ENCODE measurements at places on chromosomes 3 and 15.
A peak's percentile ranks its signal among the peaks of the same experiment; 100 is the strongest.

GRCh38 chr15:84782346-84782745 is 34.0 kb downstream of the ZNF592 start:
- no peak for DNase-seq

DNA sequence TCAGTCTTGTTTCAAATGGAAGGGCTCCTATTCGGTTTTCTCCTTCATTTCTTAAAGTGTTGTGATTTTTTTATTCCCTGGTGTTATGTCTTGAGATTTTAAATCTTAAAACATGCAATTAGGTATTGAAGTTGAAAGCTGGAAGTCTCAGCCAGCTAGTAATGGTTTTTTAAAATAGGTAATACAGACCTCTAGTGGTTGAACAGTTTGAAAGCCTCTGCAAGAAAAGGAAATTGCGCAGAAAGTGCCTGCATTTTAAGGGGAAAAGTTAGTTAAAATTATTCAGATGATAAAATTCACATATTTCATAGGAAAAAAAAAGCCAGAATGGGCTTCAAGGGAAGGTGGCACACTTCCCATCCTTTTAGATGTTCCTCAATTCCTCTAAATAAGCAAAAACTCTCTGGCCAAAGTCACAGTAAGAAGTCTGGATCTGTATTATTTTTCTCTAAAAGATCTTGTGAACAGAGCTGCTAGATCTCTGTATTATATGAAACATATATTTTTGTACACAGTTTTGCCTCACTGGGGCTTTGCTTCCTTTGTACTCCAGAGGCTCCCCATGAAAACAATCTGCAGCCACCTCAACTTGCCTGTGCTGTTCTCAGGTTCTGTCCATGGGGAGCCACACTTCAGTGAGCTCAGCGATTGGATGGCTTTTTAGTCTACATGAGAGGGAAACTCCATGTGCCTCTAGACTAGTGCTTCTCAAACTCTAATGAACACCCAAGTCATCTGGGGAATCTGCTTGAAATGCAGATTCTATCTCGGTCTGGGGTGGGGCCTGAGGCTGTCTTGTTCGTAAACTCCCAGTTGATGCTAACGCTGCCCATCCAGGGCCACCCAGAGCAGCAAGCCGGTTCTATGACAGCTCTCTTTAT is 21.5 kb downstream of the AGTR1 start:
- peak; percentile 14 for DNase-seq

DNA sequence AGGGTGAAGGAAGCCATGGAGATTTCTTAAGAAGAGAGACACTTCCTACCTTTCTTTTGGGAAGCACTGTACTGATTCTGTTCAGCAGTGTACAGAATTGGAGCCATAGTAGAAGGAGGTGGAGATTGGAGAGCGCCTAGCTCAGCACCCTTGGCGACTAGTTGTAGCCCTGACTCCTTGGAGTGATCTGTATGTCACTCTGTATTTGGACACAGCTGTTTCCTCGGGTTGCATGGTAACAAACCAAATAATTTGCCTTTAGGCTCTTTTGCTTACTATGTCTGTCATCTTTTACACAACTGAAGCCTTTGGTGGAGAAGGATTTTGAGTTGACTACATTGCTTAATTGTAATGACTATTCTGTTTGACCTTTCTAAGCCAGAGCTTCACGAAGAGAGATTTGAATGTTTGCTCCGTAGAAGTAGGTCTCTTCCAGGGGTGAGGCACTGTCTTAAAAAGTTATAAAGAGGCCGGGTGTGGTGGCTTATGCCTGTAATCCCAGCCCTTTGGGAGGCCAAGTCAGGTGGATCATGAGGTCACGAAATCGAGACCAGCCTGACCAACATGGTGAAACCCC is 77.1 kb downstream of the AKAP13 start:
- no peak for DNase-seq

DNA sequence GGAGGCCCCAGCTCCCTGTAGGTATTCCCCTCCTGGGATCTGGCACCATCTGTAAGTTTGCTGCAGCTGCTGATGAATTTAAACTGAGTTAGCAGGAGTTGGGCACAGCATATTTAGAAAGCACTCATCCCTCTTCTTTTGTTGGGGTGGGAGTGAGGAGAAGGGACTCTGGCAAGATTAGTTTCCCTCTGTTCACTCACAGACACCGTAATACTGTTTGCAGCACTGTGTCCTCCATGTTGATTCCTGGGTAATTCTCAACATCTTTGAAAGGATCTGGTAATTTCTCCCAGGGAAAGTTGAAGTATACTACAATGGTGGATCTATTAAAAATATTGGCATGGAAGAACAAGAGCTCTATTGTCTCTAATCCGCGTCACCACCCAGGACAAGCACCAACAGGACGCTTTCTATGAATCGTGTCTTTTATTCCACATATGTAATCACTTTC is 173.3 kb downstream of the RBMS3 start:
- DNase-seq: no peak

- DNase-seq: no peak
These were observed 207.5 kb downstream of the CADPS start for GRCh38 chr3:62667714-62668113.

DNA sequence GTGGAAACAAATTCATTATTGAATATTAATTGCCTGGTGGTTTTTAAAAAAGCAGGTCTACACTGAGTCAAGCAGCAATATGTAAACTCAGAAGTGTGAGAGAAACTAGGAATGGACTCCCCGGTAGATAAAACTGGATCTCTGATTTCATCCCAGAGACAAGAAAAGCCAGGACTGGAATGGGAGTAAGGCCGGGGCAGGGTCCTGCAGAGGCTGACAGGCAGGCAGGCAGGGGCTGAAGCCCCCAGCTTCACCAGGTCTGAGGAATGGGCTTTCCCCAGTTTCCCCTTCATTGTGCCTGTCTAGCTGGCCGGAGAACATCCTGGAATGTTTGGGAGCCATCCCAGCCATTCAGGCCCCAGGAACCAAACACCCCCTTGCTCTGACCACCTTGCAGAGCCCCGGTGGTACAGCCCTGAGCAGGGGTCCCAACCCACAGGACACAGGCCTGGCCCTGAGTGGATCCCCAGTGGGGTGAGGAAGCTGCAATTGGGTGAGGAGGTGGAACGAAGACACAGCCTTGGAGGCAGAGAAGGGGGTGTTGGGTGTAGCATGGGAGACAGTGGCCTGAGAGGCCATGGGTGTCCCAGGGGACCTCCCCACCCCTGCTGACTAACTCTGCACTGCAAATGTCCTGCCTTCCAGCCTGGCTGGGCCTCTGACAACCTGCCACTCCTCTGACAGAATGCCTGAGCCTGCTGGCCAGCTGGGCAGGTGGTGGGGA is 31.7 kb upstream of the XYLB start:
- no peak for DNase-seq

GRCh38 chr3:141337523-141337854 is 30.8 kb upstream of the ZBTB38 start:
- peak; percentile 22 for DNase-seq

DNA sequence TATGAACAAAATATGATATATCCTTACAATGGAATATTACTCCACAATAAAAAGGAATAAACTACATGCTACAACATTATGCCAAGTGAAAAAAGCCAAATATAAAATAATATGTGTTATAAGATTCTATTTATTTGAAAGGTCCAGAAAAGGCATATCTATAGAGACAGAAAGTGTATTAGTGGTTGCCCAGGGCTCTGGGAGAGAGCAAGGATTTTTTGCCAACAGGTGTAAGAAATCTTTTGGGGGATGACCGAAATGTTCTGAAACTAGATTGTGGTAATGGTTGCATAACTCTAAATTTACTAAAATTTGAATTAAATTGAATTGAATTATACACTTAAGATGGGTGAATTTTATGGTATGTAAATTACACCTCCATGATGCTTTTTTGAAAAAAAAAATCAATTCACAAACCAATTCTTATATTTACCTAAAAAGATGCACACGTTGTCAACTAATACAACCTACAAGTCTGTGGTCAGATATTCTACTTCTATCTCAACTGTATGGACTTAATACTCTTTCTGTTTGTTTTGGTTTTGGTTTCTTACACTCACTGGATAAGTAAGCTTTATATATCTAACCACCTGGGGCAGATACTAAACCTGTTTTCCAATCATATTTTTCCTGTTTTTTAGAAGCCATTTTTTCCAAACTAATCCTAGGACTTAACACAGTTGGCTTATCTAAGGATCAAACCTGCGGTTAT is 75.8 kb downstream of the FBN1 start:
- DNase-seq: no peak

- no peak for DNase-seq
These were observed 3.9 kb downstream of the ABHD6 start for GRCh38 chr3:58241306-58242044.

GRCh38 chr3:159971311-159971710 is 17.3 kb upstream of the IL12A start:
- no peak for DNase-seq

GRCh38 chr3:62923066-62923465 is 47.9 kb upstream of the CADPS start:
- no peak for DNase-seq

GRCh38 chr15:25862472-25863110 is 536 bp downstream of the ATP10A start:
- no peak for DNase-seq

GRCh38 chr15:74541494-74542165 is 610 bp downstream of the ARID3B start:
- peak; percentile 16 for DNase-seq

GRCh38 chr15:44319385-44319784 is 30.9 kb downstream of the GOLM2 start:
- no peak for DNase-seq

DNA sequence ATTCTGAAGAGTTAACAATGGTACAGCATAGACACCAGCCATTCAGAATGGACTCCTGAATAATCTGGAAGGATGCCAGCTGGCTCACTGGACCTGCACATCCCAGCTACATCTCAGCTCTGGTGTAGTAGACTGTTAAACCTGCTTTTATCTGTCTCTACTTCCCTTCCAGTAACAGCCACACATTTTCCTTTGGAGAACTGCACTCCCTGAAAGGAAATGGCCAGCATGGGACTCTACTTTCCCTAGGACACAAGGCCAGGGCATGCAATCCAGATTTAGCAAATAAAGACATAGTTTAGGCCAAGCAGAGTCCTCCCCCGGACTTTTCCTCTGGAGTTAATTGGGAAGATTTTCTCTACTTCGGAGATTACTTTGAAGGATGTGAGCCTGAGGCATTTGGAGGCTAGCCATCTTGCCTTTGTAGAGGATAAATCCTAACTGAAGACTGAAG is 82.7 kb upstream of the TCF12 start:
- DNase-seq: no peak

DNA sequence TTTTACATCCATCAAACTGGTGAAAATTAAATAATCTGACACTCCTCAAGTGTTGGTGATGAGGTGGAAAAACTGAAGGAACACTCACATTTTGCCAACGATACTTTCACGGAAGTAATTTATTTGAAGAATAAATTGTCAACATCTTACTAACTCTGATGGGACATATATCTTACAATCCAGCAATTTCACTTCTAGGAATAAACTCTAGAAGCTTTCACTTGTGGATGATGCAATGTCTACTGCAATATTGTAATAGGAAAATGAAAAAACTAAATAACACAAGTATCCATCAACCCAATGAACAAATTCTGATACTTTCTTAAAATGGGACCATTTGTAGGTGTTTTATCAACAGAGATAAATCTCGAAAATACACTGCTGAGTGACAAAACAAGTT is 16.2 kb upstream of the LIPC start:
- no peak for DNase-seq

GRCh38 chr15:54506977-54507524 is 528.8 kb downstream of the UNC13C start:
- DNase-seq: no peak

DNA sequence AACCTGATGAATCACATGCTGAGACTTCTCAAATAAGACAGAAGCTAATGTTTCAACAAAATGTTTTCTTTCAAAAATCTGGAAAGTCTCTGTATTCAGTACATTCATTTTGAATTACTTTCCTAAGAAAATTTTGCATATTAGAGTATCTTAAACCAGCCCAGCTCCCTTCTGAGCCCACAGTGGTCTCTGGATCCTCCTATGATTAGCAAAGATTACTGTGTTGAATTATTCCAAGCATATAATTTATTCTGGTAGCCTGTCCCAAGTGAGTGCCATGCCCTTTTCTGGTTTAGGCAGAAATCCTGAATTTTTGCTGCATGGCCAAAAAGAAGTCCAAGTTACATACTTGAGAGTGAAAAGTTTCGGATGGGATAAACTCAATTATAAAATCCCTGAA is 279.0 kb downstream of the CTNNB1 start:
- no peak for DNase-seq

DNA sequence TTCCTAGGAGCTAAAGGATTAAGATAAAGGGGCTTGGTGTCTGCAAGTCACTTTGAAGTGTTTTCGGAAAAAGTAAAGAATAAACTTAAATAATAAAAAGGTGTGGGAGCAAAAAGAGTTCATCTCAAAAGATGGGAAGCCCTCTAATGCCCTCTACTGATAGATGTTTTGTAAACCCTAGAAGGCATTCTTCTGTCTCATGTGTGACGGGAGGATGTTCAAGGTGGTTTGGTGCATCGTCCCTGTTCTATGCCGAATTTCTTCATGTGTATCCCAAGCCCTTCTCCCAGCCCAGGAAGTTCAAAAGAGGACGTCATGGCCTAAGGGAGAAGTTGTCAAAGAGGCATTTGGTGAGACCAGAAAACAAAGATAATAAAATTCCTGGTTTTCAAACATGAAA is 37.2 kb downstream of the CCK start:
- DNase-seq: no peak

GRCh38 chr3:55226696-55227095 is 260.4 kb downstream of the WNT5A start:
- no peak for DNase-seq

DNA sequence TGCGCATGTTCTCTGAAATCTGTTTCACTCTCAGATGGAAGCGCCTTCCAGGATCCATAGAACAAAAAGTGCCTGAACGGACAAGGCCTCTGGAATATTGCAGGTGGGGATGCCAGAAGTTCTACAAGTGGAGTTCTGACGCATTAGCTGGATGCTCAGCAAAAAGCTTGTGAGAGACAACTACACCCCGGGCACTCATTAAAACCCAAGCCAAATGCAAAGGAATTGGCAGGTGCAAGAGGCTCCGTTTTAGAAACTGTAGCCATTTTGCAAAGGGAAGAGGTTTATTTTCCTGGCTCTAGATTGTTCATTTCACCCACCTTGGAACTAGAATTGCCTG is 35.2 kb upstream of the SLC24A5 start:
- DNase-seq: no peak

DNA sequence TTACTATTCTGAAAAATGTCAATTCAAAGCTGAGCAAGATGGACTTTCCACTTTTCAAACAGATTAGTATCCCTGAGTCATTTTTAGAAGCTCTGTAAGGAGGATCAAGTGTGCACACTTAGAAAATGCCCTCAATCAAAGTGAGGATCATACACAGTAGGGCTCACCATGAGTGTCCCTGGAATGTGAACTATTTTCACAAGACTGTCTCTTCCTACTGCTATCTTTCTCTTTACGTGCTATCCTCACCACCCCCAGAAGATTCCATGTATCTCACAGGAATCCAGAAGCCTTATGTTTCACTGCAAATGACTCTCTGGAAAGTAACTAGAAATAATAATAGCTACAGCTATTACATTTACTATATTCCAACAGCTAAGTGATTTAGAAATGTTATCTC is 349.9 kb upstream of the TGFBR2 start:
- no peak for DNase-seq

- DNase-seq: no peak
These were observed 49.7 kb upstream of the POMGNT2 start for GRCh38 chr3:43155464-43156121.

- no peak for DNase-seq
These were observed 7.7 kb downstream of the CCR5 start for GRCh38 chr3:46378426-46378942.

- DNase-seq: peak; percentile 70
These were observed 268.8 kb downstream of the NR2F2 start for GRCh38 chr15:96599268-96599667.
